Naive B cell (primary cell): ENCODE measurements at places on chromosomes 11 and 22.

DNA sequence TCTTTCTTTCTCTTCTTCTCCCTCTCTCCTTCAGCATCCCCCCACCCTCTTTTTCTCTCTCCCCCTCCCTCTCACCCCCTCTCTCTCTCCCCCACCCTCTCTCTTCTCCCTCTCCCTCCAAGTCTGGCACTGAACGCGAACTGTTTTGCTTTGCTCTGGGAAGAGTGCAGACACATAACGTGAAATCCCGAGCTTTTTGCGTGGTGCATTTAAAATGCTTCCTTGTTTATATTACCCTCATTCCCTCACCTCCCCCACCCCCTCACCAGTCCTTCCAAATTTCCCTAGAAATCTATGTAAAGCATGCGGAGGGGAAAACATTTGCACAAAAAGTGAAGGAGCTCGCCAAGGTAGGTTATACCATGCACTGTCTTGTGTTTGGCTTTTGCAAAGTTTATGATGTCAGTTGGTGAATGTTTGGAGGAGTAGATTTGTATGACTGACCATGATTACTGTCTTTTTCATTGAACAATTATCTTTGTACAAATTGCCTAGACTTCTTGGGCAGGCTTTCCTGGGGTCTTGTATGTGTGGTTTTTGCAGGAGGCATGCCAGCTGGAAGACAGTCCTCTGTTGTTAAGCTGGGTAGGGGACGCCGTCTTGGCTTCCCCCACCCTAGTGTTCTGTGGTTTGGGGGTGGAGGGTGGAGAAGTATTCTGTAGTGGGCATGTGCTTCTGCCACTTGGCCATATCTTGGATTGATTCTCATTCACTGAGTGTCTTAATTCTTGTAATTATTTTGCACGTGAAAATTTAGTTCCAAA lies 123.7 kb upstream of the HSD17B12 start:
- H3K4me3 ChIP-seq = no peak overlapping the region
- no peaks in the 10 kb centered on the region for H3K36me3 ChIP-seq
- peak overlapping the region; percentile 33 for H3K27ac ChIP-seq
- H3K4me1 ChIP-seq = no peaks in the 10 kb centered on the region
- no peak for DNase-seq

DNA sequence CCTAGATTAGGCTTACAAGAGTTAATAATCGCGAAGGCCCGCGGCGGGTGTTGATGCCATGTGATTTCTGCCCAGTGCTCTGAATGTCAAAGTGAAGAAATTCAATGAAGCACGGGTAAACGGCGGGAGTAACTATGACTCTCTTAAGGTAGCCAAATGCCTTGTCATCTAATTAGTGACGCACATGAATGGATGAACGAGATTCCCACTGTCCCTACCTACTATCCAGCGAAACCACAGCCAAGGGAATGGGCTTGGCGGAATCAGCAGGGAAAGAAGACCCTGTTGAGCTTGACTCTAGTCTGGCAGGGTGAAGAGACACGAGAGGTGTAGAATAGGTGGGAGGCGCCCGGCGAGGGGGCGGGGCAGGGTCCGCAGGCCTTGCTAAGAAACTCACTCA lies 65.5 kb downstream of the AAMDC start:
- DNase-seq = no peak
- no peak overlapping the region for H3K4me3 ChIP-seq
- peaks cover 23% of the 10 kb centered on the region for H3K36me3 ChIP-seq

DNA sequence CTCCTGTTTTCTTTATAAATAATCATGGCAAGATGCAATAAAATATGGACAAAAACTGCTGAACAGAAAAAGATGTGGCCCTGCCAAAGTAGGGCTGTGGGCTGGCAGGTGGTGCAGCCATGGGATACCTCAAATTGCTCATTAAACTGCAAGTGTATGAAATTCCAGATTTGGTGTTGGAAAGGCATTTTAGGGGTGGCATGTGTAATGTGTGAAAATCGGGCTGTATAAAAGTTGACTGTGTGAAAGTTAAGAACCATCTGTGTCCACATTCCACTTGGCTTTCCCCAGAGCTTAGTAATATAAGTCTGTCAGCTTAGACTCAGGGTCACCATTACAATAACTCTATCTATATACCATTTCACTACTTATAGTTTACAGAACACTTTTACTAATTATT lies 34.8 kb upstream of the FZD4 start:
- no peak overlapping the region for H3K27ac ChIP-seq
- H3K27me3 ChIP-seq = peaks cover 12% of the 10 kb centered on the region
- DNase-seq = no peak
- H3K4me3 ChIP-seq = no peak overlapping the region

- peaks cover 72% of the 10 kb centered on the region for H3K27me3 ChIP-seq
- no peaks in the 10 kb centered on the region for H3K36me3 ChIP-seq
- no peak overlapping the region for H3K4me3 ChIP-seq
- no peaks in the 10 kb centered on the region for H3K4me1 ChIP-seq
- no peak for DNase-seq
- no peak overlapping the region for H3K27ac ChIP-seq
These were observed 43.4 kb downstream of the APOL5 start for GRCh38 chr22:35761037-35761436.
